Activated naive CD8-positive, alpha-beta T cell treated with anti-CD3 and anti-CD28 coated beads, Interleukin-2, amount 10 ng/mL, durations not matched to agents 7 days and 5 days (primary cell): ENCODE measurements at places on chromosomes 3 and 15.

- no peak for DNase-seq
Observed at GRCh38 chr15:60704129-60704528, 225.2 kb upstream of the ICE2 start.

GRCh38 chr15:69410248-69410874, 3.8 kb upstream of the KIF23 start:
- no peak for DNase-seq

DNA sequence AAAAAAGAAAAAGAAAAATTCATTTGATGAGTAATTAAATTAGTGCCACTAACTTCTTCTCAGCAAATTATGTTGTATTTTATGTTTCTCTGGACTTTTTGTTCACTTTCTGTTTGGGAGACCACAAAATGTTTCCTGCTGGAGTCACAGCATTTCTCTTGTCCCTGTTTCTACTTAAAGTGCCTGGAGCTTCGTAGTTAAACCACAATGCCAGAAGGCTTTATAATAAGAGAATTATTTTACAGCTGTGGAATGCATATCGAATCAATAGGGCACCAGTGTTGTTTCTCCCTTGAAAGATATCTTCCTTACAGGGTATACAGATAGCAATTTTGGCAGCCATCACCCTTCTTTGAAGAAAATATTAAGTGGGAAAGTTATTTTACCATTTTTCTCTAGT, 3.2 kb downstream of the DTWD1 start:
- no peak for DNase-seq

GRCh38 chr3:120355486-120355885, 6.3 kb upstream of the LRRC58 start:
- DNase-seq = no peak

DNA sequence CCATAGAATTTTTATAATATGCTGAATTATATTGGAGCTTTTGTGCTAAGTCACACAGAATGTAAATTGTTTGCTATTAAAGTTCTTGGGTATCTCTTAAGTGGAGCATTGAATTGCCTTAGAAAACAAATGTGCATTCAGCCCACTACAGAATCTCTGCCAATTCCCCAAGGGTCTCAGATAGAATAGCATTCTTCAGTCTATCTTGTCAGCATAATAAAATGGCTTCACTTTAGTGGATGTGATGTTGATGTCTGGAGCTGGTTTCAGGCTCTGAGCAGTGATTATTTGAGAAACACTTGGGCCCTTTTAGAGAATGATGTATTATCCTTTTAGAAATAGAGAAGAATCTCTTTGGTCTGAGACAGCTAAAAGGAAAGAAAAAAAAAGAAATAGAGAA, 45.2 kb downstream of the LRCH3 start:
- no peak for DNase-seq

- DNase-seq = no peak
Observed at GRCh38 chr3:8470801-8471200, 30.8 kb upstream of the LMCD1 start.

DNA sequence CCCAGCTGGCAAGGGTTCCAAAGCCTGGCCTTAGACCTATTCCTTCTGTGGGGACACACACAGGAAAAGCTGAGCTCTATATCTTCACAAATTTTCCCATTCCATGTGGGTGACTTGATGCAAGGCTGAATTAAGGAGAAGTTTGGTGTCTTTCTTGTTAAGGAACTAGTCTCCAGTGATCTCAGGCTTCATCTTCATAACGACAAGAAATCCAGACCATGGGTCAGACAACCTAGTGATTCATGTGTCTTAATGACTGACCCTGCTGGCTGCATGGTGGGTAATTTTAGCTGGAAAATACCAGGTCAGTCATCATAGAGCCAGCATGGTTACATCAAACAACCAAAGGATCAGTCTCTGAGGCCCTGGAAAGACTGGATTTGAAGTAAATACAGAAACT, 112.7 kb upstream of the SLC4A7 start:
- no peak for DNase-seq

DNA sequence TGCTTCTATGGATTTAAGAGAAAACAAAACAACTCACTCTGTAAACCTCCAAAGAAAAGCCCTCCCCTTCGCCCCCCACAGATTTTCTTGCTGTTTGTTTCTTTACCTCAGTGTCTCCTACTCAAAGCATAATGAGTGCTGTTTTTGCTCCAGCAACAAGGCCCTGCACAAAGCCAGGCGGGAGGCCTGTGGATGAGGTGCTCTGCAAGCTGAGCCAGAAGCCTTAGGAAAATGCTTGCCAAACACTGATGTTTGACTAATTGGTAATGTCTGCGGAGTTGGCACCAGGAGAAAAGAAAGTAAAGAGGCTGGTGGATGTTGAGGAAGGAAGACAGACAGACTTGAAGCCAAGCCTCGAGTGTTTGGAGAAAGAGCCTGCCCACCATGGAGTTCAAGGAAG, 99.7 kb downstream of the RARB start:
- DNase-seq = no peak

DNA sequence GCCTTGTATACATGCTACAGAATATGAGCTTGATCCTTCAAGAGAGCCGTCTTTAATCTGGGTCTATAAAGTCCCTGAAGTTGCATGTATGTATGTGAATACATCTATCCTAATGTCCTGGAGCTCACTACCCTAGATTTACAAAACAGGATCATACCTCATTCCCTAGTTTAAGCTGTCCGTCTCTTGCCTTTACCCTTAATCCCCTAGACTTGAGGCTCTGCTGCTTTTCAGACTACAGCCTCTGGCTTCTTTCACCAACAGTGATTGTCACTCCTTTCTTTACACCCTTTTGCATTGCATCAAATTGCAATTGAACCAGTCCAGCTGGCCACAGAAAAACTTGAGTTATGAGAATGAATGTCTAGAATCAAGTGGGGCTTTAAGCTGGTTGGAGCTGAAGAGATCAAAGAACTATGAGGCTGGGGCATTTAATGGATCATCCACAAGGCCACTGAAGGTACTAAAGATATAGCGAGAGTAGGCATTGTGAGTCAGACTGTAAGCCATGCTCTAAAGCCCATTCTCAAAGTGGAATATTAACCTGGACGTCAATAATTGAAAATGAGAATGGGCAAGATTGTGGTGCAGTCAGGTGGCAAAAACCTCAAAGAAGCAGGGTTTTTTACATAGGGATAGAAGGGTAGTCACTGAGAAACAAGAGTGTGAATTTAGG, 12.3 kb upstream of the PLD1 start:
- DNase-seq = no peak

DNA sequence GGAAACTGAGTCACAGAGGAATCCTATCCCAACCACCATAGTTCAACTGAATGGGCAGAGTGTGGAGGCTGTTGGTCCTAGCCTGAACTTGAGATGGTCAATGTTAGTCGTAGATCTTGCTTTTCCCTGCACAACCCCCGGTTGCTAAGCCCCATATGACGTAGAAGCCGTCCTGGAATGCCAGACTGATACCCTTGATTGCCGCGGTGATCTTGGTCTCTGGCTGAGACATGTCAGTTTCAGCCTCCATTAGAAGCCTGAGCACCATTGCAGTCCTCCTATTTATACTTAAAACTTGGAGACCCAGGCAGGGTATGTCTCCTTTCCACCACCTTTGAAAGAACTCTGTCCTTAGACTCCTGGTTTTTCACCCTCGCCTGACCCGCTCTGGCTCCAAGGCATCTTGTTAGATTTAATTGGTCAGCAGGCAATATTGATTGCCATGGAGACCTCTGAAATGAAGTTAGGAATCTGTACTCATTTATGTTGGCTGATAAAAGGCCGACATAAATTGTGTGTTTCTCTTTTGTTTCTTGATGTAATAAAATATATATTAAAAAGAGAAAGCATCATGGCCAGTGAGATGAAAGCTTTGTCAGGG, 53.4 kb downstream of the RPLP1 start:
- no peak for DNase-seq

- no peak for DNase-seq
Observed at GRCh38 chr15:30921781-30922479, 18.2 kb downstream of the FAN1 start.

- DNase-seq = no peak
Observed at GRCh38 chr15:48465410-48465809, 134.2 kb downstream of the DUT start.

DNA sequence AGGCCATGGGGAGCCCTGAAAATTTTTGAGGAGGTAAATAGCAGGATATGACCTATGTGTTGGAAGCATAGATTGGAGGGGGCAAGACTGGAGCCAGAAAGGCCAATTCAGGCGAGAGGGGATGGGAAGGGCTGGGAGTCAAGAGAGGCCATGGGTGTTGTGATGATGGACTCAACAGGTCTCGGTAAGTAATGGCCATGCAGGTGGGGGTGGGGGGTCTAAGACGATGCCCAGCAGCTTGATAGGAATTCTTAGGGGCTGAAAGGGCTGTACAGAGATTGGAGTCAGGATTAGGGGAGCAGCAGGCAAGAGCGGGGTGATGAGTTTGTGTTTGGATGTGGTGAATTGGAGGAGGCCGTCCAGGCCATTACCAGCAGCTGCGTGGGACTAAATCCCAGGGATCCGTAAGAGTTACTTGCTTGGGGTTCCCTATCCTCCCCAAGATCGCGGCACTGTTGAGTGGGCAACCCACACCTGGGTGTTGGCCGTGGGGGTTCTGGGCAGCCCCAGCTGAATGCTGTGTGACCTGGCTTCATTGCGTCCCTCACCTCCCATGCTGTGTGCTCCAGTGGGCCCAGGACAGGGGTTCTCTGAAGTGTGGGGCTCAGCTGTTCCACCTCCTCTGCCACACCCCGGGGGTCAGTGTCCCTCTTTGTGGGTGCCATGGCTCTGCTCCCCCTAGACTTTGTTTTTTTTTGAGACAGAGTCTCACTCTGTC, 41.8 kb upstream of the CHRNB4 start:
- DNase-seq = no peak

GRCh38 chr15:40050788-40051470, 11.9 kb upstream of the SRP14 start:
- no peak for DNase-seq

DNA sequence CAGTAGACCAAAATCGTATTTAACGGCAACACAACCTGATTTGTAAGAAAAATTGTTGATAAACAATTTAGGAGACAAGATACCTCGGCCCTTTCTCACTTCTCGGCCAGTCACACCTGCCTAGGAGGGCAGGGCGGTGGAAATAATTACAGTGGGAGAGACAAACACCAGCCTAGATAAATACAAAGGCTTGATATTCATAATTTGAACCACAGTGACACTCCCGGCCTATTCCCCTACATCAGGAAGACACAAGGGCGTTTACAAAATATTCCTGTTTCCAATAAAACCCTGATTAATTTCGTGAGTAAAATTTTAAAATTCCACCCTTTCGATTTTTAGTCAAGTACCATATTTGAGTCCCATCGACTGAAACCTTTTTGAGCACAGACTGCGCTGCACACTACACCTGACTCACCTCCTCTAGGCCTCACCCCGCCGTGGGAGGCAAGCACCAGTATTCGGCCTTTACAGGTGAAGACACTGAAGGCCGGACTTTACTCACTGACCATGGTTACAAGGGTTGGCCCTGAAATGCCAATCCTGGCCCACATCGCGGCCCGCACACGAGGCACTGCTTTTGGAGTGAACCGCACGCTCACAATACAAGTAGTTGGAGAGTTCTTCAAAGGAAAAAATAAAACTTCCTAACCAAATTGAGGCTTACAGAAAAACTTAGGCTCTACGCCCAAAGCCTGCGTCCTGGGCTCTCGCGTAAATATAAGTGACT, 794 bp downstream of the ARPP19 start:
- DNase-seq = peak; percentile 51

GRCh38 chr3:194772241-194773000, 86.7 kb downstream of the FAM43A start:
- no peak for DNase-seq

GRCh38 chr15:67843571-67844387, 3.9 kb upstream of the RNU6-1 start:
- no peak for DNase-seq

DNA sequence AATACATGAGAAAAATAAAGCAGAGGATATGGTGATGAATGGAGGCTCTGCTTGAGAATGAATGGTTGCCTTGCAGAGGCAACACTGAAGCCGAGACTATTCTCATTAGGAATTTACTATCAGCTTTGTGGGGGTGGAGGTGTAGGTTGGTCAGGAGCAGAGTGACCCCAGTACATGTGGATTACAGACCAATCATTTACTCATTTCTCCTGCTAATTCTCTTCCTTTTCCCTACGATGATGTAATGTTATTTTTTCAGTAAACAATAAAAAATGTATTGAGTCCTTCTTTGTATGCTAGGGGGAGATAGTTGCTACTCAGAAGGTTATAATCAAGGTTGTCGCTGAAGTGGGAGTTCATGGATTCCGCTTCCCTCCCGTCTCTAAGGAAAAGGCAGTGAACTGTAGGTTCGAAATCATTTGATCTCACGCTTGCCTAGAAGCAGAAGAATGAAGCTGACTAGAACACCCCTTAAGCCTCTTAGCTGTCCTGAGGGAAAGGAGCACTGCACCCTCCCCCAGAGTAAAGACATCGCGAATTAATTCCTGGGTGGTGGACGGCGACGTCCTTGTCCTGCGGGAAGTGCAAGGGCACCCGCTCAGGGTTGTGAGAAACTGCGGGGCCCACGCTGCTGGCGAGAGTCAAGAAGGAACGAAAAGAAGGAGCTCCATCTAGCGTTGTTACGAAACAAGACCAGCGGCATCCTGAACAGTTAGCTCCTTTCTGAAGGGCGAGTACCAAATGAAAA, 213.2 kb upstream of the PFN2 start:
- DNase-seq = peak; percentile 48

- no peak for DNase-seq
Observed at GRCh38 chr15:36230776-36231175, 348.6 kb upstream of the CDIN1 start.

GRCh38 chr3:126985132-126985985, 2.4 kb downstream of the PLXNA1 start:
- DNase-seq = no peak

GRCh38 chr3:29319798-29320197, 38.9 kb downstream of the RBMS3 start:
- DNase-seq = no peak

DNA sequence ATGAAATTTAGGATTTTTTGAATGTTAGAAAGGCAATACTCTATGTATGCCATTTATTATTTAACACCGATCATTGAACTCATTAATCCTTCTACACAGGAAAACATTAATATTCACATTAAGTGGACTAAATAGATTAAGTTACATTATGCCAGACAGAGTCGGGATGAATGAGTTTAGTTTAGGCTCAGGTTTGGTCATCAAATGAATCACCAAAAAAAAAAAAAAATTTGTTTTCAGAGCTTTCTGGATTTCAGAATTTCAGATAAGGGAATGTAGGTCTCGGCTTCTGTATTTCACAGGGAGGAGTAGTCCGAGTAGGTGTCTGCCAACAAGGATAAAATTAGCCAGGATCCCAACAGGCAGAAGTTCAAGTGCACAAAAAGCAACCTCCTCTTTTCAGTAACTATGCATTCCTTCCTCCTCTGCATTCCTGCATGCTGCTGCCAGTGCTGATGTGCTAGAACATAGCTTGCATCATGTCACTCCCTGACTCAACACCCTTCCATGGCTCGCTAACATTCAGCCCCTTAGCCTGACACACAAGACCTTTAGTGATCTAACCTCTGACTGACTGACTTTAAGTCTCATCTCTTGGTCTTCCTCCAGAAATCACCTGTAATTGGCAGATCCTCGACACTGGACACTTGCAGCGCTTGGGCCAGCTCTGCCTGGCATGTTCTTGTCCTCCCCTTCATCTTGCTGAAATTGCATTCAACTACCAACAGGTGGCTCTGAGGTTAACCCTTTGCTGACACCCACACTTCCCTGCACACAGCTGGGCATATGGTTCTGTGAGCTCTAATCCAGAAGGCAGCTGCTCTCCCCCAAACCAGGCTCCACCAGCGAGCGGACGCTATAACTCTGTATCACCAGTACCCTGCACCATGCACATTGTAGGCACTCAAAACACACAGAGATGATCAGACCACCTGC, 145.4 kb upstream of the PROK2 start:
- no peak for DNase-seq

GRCh38 chr15:57962887-57963286, 102.6 kb downstream of the ALDH1A2 start:
- no peak for DNase-seq
